ENCODE measurements at places on chromosomes 2 and 18.
A peak's percentile ranks its signal among the peaks of the same experiment; 100 is the strongest.

DNA sequence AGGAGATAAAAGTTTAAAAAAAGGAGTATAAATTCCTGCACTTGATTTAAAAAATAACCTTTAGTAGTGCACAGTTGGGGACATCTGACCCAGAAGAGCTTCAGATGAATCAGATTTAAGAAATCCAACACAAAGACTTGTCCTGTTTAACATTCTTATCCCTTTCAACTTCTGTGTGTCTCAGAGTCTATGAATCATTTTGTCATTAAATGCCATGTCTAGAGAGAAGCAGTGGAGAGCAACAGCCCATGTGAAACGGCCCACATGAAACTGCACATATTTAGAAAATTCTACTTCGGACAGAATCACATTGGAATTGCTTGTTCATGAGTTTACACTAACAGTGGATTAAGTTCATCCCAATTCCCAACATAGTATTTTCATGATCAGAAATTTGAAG lies 278.6 kb downstream of the SLC8A1 start:
- peak; percentile 56 for DNase-seq

- no peak for DNase-seq
Measured at GRCh38 chr2:239027391-239028252, 179.7 kb downstream of the TWIST2 start.

DNA sequence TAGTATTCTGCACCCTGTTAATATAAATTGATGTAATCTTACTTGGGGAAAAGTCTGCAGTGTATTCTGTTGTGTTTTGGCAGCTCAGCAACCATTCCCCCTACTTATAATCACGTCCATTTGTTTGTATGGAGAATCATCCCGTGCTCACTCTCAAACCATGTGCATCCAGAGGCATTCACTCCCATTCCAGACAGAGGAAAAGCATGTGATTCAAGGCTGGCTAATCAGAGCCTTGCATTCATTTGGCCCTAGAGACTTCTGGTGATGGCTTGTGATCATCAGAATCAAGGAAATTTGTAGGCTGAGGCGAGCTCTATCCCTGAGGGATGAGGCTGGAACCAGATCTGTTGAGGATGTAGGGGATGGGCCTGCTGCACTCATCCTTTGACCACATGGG lies 5.1 kb upstream of the WIPF1 start:
- no peak for DNase-seq

DNA sequence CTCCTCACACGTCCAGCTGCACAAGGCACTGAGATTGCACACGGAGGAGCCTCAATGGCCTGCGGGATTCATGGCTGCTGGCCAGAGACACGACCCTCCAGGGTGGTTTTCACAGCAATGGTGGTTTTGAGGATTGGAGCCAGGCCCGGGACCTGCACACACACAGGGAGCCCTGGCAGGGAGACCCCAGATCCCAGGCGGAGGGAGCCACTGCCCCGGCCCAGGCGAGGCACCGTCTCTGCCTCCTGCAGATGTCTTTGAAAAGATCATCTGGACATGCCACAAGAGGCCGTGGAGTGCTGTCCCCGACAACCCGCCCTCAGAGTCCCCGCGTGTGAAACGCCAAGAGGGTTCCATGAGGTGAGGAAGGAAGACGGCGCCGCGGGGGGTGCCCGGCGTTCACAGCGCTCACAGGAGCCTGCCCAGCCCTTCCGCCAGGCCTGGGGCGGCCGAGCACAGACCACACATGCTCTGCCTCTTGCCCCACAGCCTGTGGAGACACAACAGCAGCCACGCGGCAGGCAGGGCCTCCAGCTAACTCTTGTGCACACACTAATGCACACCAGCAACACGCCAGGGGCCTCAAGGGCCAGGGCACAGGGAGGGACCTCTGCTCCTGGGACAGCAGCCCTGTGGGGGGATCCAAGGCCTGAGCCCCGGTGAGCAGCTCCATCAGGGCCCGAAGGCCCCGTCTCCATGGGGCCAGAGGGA lies 72.8 kb upstream of the CTDP1 start:
- no peak for DNase-seq

GRCh38 chr2:29001806-29002205 lies 20.7 kb downstream of the TOGARAM2 start:
- no peak for DNase-seq

GRCh38 chr18:74935434-74935833 lies 273.5 kb downstream of the PTGR3 start:
- no peak for DNase-seq

DNA sequence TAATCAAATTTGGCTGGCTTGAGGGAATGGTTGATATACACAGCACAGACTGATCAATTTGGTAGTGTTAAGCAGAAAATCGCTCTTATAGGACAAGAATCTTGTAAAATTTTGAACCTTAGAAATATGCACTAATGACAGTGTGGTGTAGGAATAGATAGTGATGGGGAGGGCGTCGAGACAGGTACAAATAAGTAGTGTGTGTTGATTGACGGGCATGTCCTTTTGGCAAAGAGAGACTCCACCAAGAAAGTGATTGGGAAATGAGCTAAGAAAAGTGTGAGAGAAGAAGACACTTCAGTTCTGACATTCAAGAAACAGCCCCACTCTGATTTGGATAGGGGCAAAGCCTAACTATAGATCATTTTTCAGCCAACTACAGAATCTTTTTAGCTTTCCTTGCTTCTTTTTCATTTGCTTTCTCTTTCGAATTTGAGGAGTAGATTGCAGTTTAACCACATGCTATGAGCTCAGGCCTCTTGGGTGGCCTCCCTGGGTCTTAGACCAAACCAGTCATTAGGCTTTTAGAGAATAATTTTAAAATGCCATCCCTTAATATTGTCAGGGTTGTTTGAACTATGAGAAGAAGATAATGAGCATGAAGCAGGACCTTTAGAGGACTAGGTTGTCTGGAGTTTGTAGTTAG lies 127.1 kb downstream of the CERS6 start:
- peak; percentile 35 for DNase-seq

DNA sequence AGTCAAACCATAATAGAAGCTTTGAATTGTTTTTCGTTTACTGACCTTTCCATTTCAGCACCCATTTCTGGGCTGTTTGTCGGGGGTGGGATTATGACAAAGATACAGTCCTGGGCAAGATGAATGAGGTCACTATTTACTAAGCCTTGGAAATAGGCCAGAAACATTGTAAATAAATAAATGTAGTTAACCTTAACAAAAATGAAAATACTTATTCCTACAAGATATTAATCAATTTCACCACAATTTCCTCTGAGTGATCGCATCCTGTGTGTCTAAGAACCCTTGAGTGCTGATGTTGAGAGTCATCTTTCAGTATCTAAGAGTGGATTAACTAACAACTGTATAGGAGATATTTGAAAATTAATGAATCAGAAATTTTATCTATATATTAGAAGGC lies 14.0 kb downstream of the ITGA4 start:
- DNase-seq, result no peak

GRCh38 chr18:26419746-26420145 lies 128.6 kb downstream of the KCTD1 start:
- DNase-seq, result peak; percentile 28

- peak; percentile 100 for DNase-seq
Measured at GRCh38 chr2:237223201-237223861, 137.6 kb downstream of the COPS8 start.

GRCh38 chr18:76450452-76451395 lies 44.3 kb downstream of the ZNF516 start:
- DNase-seq, result peak; percentile 74

DNA sequence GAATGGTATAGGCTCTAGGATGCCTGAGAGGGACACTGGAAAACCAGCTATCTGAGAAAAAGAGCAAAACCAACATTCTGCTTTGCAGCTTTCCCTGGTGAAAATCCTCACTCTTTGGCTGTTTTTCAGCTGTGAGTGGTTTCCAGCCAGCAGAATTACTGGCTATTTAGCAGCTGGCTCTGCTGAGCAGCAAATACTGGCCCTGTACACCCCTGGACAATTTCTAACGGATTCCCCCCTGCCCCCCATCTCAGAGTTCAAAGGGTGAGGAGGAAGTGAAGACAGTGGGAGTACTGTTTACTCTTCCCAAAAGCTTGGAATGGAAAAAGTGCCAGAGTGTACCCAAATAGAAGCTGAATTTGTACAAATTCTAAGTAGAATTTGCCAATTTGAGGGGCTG lies 26.1 kb upstream of the IMP4 start:
- DNase-seq, result no peak

DNA sequence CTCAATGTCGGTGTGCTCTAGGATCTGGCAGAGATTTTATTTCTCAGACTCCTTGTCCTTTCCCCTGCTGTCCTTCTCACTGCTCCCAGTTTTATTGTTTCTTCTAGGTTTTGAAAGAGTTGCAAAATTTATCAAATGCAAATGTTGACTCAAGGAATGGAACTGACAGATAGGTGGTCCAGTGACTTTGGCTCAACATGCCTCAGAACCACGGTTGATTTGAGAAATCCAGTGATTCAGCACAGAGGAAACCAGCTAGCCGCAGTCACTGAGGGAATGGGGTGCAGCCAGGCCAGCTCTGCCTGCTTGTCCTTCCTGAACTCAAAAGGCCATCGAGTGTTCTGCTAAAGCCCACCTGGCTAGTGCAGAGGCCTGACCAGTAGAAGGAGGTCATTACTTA lies 125.7 kb upstream of the LYPD6 start:
- DNase-seq, result no peak

GRCh38 chr2:205998583-205998982 lies 87.4 kb downstream of the INO80D start:
- DNase-seq, result no peak

- DNase-seq, result no peak
Measured at GRCh38 chr2:186181625-186182024, 304.4 kb upstream of the ZC3H15 start.

DNA sequence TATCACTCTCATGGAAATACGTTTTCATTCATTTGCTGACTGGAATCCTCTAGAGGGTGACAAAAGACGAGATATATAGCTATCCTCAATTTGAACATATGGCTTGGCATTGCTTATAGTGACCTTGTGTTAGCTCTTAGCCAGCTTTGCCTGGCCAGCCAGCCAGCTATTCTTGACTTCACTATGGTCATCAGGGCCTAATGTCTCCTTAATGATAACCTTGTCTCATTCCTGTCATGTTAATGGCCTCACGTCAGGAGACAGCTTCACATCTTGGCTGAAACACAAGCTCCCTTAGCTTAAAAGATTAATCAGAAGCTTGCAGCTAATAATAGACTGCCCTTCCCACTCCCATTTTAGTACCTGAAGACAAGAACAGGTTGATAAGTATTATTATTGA lies 1517.5 kb upstream of the PIK3C3 start:
- DNase-seq, result peak; percentile 4

DNA sequence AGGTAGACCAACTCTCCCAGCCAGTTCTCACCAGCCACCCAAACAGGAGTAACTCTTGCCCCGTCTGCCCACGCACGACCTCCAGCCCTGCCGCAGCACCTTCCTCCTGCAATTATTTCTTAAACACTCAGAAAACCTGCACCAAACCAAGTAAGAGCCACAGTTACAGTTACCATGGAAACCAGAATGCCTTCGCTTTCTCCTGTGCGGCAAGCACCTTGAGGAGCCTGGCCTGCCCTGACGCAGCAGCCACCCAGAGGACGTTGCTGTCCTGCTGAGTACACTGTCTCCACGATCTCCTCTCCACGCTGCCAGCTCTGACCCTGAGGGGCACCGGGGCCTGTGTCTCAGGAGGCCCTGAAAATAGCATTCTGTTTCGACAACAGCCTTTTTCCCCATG lies 94.3 kb upstream of the SMIM21 start:
- no peak for DNase-seq

DNA sequence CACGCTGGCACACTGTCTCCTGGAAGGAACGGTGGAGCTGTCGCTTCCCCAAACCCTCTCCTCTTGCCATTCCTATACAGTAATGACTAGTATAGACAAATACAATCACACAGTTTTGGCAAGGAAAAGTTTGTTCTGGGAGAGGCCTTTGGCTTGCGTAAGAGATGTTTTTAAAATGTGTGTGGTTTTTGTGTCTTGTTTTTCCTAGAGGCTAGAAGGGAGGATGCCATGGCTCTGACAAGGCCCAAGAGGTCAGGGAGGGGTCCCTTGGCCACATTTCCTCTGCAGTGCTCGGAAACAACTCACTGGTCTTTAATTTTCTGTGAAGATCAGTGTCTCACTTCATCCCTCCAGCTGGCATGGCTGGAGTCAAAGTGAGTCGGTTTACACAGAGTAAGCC lies 195.9 kb downstream of the SH3RF3 start:
- peak; percentile 89 for DNase-seq

DNA sequence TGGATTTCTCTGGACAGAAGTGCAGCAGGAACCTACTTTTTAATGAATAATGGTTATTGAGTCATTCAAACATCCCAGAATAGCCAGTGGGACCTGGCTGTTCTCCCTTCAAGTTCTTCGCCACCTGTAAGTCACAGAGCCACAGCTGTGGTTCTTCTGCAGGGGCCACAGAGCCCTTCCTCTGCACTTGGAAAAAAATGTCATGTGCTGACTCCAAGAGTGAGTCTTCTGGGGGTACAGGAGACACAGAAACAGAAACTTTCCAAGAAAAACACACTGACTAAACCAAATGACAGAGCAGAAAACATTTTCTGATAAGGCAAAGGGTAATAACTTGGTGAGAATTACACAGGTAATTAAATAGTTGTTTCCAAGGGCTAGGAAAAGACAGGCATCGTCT lies 68.7 kb upstream of the FN1 start:
- no peak for DNase-seq

- peak; percentile 74 for DNase-seq
Measured at GRCh38 chr2:99605036-99605435, 115.2 kb upstream of the REV1 start.

GRCh38 chr18:79935499-79935898 lies 16.0 kb downstream of the SLC66A2 start:
- DNase-seq, result no peak

DNA sequence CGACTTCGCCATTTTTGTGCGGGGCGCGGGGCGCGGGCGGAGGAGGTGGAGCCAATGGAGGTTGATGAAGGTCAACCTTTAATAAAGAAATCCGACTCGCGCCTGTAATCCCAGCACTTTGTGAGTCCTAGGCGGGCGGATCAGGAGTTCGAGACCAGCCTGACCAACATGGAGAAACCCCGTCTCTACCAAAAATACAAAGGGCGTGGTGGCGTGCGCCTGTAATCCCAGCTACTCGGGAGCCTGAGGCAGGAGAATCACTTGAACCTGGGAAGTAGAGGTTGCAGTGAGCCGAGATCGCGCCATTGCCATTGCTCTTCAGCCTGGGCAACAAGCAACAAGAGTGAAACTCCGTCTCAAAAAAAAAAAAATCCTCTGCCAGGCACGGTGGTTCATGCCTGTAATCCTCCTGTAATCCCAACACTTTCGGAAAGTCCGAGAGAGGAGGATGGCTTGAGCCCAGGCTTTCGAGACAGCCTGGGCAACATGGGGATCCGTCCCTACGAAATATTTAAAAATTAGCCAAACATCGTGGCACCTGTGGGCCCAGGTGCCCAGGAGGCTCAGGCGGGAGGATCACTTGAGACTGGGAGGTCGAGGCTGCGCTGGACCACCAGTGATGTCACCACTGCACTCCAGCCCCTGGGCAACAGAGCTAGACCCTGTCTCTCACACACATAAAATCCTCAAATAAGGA lies 493 bp upstream of the PREB start:
- no peak for DNase-seq

Data from fibroblast of skin of right quadriceps (primary cell).